ENCODE measurements at places on chromosomes 2 and 18. TPM values are rescaled to one million over a fixed set of nuclear protein-coding genes. Genes with fewer than 3 reads are reported as not detected.

The MAP3K19 gene
- total RNA-seq: not detected

The SRD5A2 gene
- not detected for total RNA-seq

The PXDN gene
- 204 TPM for total RNA-seq

The NEU4 gene
- total RNA-seq: 0.28 TPM

Measured in regular cardiac myocyte (primary cell).